Fibroblast of skin of right quadriceps (primary cell): ENCODE measurements at places on chromosomes 2 and 18.
A peak's percentile ranks its signal among the peaks of the same experiment; 100 is the strongest.

- DNase-seq = peak; percentile 31
Measured at GRCh38 chr2:230312638-230313037, 14.4 kb upstream of the SP140L start.

- DNase-seq = no peak
Measured at GRCh38 chr2:15760232-15760910, 168.7 kb downstream of the DDX1 start.

DNA sequence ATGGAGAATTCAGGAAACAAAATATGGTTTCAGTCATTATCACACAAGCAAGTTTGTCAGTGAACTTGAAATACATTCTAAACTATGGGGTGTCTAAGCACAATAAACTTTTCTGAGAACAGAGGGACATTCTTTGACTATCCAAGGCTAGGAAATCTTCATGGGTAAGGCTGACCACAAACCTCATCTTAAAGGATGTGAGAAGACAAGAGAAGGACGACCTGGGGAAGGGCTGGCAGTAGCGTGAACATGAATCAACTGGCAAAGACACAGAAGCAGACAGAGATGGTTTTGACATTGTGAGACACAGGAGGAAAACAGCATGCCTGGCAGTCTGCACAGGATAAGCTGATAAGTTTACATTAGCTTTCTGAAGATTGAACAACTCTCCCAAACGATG, 752.4 kb upstream of the SLC8A1 start:
- DNase-seq = no peak

DNA sequence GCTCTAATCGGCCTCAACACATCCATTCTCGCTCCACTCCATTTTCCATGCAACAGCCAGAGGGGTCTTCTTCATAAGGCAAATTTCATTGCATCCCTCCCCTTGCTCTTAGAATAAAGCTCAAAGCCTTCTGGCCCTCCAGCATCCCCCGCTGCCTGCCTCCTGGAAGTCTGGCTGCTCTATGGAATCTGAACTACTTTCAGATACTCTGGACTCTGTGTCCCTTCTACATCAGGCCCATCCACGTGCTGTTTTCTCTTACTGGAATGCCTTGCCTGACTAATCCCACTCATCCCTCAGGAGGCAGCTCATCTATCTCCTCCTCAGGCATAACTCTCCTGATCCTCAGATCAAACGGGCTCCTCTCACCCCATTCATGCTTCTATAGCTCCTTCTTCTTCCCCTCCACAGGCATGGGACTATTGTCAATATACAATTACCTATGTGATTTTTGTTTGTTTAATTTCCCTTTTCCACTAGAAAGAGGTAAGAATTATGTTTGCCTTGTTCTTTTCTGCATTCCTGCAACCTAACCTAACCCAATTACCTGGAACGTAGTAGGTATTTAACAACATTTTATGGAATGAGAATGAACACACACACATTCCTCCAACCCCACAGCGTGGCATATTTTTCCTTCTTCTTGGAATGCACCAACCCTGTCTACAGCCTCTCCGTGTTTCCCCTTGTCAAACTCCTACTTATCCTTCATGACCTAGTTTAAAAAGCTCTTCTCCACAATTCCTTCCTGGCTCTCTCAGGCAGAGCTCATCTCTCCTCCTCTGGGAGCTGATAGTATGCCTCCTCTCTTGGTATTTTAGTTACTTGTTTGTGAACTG, 49.5 kb downstream of the LBH start:
- DNase-seq = no peak
